ENCODE measurements at places on chromosomes 2 and 18. TPM values are rescaled to one million over a fixed set of nuclear protein-coding genes. Genes with fewer than 3 reads are reported as not detected.

GRCh38 chr2:40169856-40170255, 282.0 kb downstream of the SLC8A1 start:
- H3K4me1 ChIP-seq: peaks cover 12% of the 10 kb centered on the region
- no peaks in the 10 kb centered on the region for H3K27me3 ChIP-seq

DNA sequence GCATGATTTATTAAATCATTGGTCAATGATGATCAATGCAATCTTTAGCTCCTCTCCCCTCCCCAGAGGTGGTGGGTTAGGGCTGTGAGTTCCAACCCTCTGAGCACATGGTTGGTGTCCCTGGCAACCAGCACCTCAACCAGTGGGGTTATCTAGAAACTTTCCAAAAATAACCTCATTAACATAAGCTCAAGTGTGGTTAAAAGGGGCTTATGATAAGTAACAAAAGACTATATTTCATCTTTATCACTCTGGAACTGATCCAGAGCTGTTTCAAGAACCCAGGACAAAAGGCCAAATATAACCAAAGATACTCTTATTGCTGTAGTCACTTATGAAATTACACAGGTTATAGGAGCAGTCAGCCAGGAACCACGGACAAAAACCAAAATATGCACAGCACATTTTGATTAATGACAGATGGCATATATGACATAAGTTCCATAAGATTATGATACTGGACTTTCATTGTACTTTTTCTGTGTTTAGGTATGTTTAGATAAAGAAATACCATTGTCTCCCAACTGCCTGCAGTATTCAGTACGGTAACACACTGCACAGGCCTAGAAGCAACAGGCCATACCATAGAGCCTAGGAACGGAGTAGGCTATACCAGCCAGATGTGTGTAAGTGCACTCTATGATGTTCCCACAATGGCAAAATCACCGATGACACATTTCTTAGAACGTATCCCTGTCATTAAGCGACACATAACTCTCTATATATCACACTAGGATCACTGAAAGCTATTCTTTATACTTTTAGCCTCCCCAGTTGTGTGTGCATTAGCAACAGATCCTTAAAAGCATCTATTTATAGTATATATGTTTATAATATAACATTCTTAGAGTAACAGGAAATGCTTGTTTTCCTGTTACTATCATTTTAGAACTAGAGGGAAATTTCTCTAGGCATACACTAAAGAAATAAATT, 31.9 kb downstream of the KIDINS220 start:
- 0 out of 2 replicates have a peak, but pooled peaks cover 2% of the 10 kb centered on the region for H3K4me1 ChIP-seq
- H3K36me3 ChIP-seq: peaks cover 27% of the 10 kb centered on the region
- DNase-seq: no peak
- no peak overlapping the region for H3K27ac ChIP-seq

GRCh38 chr18:47730795-47731194, 199.7 kb downstream of the SMAD2 start:
- no peaks in the 10 kb centered on the region for H3K36me3 ChIP-seq
- DNase-seq: peak; percentile 4
- no peak overlapping the region for H3K4me3 ChIP-seq
- H3K27ac ChIP-seq: no peak overlapping the region
- no peaks in the 10 kb centered on the region for H3K4me1 ChIP-seq

STK17B gene
- total RNA-seq: 50.3 TPM

GRCh38 chr2:154699575-154699930, 1.1 kb downstream of the KCNJ3 start:
- H3K27me3 ChIP-seq: no peaks in the 10 kb centered on the region
- H3K27ac ChIP-seq: no peak overlapping the region
- H3K4me1 ChIP-seq: no peaks in the 10 kb centered on the region

GRCh38 chr2:181646415-181646987, 10.4 kb downstream of the CERKL start:
- H3K27me3 ChIP-seq: no peaks in the 10 kb centered on the region
- H3K27ac ChIP-seq: no peak overlapping the region
- H3K36me3 ChIP-seq: no peaks in the 10 kb centered on the region
- no peak for DNase-seq

OSR1 gene
- 12.4 TPM for total RNA-seq

Data from IMR-90 (cell line).